ENCODE measurements at places on chromosomes 7 and 10. TPM values are rescaled to one million over a fixed set of nuclear protein-coding genes. Genes with fewer than 3 reads are reported as not detected.
A peak's percentile ranks its signal among the peaks of the same experiment; 100 is the strongest.

GRCh38 chr10:84424731-84425167, 96.4 kb downstream of the CCSER2 start:
- peak; percentile 93 for DNase-seq

DNA sequence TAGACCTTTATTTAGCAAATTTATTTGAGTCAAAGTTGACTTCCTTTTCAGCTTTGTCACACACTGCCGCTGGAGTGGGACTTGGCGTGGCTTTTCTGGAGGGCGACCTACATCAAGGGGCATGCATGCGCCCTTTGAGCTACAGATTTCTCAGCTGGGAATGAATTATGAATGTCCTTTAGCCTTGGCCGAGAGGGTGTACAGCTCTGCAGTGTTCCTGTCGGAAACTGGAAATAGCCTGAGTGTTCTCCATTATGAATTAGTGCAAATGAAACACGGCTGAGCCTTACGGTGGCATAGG, 79.7 kb downstream of the GLRX3 start:
- DNase-seq: no peak

- DNase-seq: no peak
These were observed 421.4 kb downstream of the PLXDC2 start for GRCh38 chr10:20237586-20237985.

DNA sequence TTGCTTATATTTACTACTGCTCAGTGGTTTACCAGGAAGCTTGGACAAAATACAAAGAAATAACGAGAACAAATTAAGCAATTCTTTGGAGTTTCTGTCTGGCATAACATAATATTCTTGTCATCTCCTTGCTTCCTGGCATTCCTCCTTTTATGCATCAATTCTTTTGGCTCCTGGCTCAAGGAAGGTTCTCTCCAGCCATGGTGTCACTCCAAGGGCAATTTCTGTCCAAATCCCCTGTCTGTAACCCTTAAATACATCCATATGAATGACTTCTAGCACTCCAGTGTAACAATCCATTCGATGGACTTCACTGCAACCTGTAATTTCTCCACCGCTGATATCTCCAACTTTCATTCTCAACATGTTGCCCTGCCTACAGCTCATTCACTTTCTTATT, 617.7 kb upstream of the ANKRD30A start:
- DNase-seq: no peak

SEC31B gene
- total RNA-seq: 16.9 TPM

DNA sequence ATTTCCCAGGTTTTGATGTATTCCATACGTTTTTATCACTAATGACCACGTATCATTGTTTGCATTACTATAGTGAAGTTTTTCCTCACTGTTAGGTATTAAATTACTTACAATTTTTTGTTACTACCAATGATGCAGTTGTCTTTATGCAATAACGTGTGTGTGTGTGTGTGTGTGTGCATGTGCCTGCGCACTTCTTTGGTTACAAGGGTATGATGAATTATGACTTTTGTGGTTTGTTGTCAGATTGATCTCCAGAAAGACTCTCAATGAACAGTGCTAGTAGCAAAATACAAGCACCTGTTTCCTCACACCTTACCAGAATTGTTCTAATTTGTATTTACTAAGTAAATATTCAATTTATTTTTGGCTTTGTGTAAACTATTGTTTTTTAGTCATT, 51.5 kb downstream of the MCMBP start:
- DNase-seq: no peak

LEP gene
- total RNA-seq: 0.45 TPM

Measured in aorta (tissue), 5 donors.